ENCODE measurements at places on chromosomes 12 and 14.

GRCh38 chr12:131126662-131127173, 173.0 kb downstream of the ADGRD1 start:
- no peak for DNase-seq

- DNase-seq, result no peak
Observed at GRCh38 chr14:59229653-59230406, 41.4 kb downstream of the DAAM1 start.

GRCh38 chr14:50620341-50620740, 47.8 kb downstream of the SAV1 start:
- DNase-seq, result no peak

DNA sequence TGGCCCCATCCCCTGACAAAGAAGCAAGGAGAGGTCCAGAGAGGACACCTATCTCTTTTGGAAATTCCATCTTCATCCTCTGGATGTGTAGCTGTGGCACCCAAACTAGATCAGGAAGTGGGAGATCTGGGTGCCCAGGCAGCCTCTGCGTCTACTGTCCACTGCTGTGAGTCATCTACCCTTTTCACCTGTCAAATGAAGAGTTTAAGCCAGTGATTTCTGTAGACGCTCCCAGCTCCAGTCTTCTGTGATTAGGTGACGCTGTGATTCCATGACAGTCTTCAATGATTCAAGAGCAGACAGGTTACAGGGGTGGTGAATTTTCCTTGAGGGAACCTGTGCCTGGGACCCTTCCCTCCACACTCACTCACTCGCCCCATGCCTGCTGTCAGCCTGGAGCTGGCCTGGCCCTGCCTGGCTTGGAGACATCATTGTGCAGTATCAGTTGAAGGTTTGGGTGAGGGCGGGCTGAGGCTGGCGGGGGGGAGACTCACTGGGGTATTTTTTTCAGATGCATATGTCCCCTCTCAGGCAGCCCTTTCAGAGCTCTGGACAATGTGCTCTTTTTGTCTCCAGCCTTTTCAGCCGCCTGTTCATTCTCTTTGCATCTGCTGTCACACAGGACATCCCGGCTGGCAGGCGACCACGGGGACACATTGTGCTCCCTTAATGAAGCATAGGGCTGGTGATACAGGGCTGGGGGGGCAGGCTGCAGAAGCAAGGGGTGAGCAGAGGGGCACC, 56.8 kb upstream of the PARP11 start:
- DNase-seq, result no peak

GRCh38 chr14:21197418-21198205, 41.7 kb upstream of the OR5AU1 start:
- no peak for DNase-seq

DNA sequence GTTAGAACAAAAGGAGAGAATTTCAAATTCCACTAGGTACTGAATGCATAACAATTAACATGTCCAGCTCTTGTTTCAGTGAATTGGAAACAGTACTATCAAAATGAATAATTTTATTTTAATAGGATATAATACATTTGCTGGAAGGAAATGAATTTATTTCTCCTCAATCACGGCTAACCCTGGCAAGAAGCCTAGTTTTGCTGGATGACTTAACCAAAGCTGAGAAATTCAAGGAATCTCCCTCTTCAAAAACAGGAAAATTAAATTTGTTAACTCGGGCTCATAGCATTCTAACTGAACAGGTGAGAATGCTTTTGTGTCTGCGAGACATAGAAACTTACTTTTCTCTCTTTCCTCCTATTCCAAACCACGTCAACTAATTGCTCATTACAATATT, 163.5 kb upstream of the NEDD1 start:
- DNase-seq, result no peak

DNA sequence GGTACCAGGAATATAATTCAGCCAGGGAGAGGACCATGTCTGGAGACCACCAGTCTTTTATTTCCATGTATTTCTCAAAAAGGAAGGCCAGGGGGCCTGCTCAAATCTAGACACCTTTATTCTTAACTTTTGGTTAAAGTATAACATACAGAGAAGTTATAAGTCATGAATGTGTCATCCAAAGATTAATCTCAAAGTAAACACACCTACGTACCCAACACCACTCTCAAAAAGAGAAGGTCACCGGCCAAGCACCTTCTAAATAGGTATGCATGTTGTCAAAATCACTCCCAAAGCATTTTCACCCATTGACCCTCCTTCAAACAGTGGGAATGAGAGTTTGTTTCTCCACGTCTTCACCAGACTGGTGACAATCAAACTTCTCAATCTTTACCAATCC, 60.0 kb upstream of the FZD10 start:
- DNase-seq, result no peak

GRCh38 chr12:28883406-28883997, 265.6 kb upstream of the FAR2 start:
- no peak for DNase-seq

- DNase-seq, result no peak
Observed at GRCh38 chr12:13536219-13536910, 339.8 kb downstream of the EMP1 start.
